ENCODE measurements at places on chromosomes 4 and X.

GRCh38 chr4:16757080-16757521 is 141.3 kb downstream of the LDB2 start:
- DNase-seq: no peak

DNA sequence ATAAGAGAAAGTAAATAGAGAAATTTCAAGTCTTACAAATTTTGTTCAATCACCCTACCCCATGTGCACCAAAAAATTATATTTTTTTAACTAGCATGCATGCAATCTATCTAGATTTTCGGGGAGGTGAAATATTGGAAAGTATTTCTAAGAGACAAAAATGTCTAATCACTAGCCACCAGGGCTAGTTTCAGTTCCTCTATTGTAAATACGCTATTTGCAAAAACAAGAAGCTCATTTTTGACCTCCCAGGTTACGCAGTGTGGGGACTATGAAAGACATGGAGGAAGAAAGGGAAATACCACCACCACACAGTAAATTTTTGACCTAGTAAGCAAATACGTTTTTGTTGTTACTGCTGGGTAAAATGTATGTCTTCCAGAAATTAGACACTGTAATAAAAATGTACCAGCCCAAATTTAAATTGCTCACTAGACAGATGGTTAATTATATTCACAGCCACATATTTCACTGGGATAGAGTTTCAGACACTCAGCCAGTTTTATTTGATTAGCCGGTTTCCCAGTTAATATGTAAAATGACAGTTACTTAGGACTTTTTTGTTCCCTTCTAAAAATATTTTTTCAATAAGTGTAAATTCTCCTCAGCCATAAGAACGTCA is 2.2 kb downstream of the NEXMIF start:
- no peak for DNase-seq

- DNase-seq: peak; percentile 18
These were observed 327.1 kb downstream of the PAPSS1 start for GRCh38 chr4:107392951-107393350.

DNA sequence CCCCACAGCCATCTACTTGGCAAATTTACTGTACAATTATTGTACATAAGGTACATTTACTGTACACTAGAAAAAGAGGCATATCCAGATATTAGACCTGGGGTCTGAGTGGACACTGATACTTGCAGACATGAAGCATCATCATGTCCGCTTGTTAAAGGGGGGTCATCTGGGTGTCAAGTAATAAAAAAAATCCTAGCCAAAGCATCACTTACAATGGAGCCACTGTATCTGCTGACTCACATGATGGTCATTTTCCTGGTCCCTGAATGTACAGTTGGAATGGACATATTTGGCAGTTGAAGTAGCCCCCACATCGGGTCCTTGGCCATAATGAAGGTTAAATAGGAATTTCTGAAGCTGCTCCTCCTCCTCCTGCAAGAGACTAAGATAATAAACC is 228.8 kb downstream of the THOC2 start:
- DNase-seq: no peak

DNA sequence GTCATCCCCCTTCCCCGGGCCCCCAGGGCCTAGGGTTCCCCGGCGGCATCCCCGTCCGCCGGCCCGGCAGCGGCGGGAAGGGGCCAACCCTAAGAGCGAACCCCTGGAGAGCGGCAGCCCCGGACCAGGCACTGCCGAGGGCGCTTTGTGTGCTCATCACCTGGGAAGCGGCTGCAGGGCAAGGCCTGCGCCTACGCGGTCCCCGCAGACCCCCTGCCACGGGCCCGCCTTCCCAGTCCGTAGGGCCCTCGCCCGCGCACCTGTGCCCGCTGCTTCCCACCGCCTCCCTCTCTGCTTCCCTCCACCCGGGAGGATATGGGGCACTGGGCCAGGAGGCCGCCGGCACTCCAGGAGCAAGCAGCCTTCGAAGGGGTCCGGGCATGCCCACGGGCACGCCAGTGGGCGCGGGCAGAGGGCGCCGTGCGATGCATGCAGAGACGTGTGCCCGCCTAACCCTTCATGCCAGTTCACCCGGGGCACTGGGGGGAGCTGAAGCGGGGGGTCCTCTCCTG is 2.6 kb downstream of the FLNA start:
- peak; percentile 36 for DNase-seq

DNA sequence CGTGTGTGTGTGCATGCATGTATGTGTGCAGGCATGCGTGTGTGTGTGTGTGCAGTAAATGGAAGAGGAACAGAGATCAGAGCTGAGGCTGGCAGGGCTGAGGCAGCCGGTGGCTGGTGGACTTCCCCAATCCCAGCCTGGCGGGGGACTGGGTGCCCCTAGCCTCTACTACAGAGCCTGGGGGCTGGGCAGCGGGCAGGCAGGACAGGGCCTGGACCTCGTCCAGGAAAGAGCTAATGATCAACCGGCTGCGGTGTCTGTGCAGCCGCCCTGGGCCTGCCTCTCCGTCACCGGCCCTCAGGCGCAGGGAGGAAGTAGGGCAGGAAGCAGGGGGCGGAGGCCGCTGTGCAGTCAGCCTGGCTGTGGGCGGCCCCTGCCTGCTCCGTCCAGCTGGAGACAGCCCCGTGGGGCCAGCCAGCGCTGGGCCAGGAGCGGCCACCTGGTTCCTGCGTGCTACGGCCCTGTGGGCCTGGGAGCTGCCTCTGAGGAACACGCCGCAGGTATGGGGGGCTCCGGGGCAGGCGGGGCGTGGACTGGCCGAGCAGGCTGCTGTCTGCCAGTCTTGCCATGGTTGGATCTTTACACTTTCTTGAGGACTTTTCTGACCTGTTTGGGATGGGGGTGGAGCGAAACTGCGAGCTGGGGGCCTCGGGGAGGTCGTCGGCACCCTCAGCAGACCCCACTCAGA is at the start of gene SH3TC1:
SH3TC1 (plus strand) TSS at position 385 of the 688 bp plus-strand sequence. CDS start 5,905 bp downstream, outside the sequence.
- DNase-seq: peak; percentile 92

DNA sequence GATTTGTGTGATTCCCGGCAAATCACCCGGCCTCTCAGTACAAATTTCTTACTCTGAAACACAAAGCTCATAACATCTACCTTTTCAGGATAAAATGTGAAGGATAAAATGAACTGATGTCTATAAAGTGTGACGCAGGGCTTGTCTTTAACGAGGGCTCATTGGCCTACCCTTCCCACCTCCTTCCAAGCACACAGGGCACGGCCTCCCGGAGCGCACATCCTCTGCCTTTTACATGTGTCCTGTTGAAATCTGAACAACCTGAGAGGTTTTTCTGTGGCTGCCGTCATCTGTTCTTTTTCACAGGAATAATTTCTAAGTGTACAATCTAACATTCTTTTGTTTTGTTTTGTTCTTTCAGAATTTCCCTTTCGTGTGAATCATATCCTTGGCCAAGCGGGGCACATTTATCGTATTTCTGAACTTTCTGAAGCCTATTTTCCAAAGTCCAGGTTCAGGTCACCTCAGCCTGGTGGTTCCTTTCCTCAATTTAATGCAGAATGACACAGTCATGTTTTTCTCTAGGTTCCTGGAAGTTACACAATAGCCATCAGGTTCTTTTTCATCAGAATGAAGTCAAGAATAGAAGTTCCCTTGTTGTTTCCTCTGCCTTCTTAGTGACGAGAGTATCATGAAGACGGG is 53.1 kb upstream of the SPRY1 start:
- no peak for DNase-seq

GRCh38 chrX:19462231-19462630 is 53.1 kb downstream of the MAP3K15 start:
- DNase-seq: no peak

GRCh38 chr4:105605493-105605892 is 53.1 kb downstream of the ARHGEF38 start:
- DNase-seq: peak; percentile 69

- no peak for DNase-seq
These were observed 137.4 kb upstream of the STIM2 start for GRCh38 chr4:26723216-26723615.

DNA sequence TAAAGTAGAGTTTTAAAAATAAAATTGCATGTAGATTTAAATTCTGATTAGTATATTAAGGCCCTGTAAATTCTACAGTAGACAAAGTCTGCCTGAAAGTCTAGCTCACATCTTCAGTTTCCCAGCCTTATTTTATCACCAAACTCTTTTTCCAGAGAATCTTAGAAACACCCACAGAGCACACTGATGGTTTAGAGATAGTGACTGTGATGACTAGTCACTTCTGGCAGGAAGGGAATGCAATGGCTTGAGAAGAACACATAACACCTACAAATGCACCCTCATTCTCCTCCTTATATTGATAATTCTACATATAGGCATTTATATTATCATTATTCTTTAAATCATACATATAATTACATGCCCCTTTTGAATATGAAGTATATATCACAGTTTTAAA is 232.9 kb downstream of the ARAP2 start:
- DNase-seq: peak; percentile 11

- DNase-seq: peak; percentile 53
These were observed 320.1 kb downstream of the BMPR1B start for GRCh38 chr4:95077864-95078263.

DNA sequence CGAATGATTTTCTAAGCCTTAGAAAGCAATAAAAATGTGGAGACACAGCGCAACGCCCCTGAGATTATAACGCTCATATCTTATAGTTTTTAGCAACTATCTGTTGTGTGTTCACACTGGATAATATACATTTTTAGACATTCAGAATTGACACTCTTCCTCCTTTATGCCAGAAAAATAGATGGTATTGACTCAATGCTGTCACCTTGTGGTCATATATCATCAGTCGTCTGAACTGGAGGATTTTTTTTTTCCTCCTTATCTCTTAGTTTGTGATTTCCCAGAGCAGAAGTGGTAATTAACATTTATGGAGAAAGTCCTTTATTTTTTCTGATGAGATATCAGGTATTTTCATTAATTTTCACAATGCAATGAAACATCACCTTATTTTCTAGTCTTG is 759.6 kb downstream of the RAB28 start:
- peak; percentile 14 for DNase-seq

DNA sequence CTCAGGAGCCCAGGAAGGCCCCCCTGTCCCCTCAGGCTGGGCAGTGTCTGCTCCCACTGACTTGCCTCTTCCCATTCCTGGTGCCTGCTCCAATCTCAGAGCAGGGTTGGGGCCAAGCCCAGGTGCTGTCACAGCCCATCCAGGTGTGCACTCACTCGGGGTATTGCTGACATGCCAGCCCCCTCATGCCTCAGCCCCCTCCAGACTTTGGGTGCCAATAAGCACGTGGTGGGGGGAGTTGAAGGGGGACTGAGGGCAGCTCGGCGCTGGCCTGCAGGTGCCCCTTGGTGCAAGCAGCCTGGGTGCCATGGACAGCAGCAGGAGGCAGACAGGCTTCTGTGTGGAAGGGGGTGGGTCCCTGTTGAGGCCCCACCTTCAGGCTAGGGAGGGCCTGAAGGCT is 28.4 kb downstream of the NAA11 start:
- DNase-seq: no peak

Measured in epithelial cell of esophagus (primary cell).